ENCODE measurements at places on chromosomes 7 and 10. TPM values are rescaled to one million over a fixed set of nuclear protein-coding genes. Genes with fewer than 3 reads are reported as not detected.

Gene LIPJ
- under 0.01 TPM for total RNA-seq

Gene CCL26
- 0.36 TPM for total RNA-seq

Gene ERVW-1
- not detected for total RNA-seq

DNA sequence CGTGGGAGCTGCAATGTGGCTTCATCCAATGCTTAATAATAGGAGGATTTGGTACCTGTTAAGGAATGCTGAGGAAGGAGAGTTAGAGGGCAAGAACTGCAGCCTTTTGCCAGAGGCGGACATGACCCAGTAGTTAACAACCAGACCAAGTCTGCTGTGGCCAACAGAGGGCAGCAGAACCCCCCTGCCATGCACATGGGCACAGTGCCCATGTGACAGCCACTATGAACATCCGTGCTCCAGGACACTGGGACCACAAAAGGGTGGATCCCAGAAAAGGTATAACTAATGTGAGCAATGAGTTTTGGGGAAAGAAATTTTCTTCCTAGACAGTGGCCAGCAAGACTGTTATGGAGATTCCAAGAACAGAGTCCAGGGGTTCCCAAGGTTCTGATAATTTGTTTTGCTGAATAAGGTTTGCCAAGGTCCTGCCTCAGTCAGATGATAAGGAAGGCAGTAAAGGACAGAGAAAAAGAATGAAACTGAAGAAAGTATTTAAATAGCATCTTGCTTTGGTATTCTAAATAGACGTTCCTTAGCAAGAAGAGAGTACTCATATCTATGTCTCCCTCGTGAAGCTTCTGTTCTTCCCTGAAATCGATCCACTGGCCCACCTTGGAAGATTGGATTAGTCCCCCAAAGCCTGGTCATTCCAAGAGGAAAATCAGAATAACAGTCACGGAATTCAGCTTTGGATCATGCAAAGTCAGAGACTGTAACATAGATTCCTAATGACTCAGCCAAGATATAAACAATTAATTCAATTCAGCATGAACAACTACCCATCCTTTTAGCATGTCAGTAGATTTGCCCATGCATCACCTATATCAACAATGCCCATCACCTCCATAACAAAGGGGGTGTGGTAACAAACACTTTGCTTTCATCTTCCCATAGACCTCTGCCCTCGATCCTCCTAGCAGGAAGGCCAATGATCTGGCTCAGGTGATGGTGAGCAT lies 56.0 kb downstream of the LGI1 start:
- peak; percentile 59 for DNase-seq

Gene CYP26C1
- total RNA-seq = not detected

Gene NEURL1
- total RNA-seq = not detected

Gene CYP2C19
- total RNA-seq = 0.12 TPM

Gene WNT8B
- total RNA-seq = not detected

DNA sequence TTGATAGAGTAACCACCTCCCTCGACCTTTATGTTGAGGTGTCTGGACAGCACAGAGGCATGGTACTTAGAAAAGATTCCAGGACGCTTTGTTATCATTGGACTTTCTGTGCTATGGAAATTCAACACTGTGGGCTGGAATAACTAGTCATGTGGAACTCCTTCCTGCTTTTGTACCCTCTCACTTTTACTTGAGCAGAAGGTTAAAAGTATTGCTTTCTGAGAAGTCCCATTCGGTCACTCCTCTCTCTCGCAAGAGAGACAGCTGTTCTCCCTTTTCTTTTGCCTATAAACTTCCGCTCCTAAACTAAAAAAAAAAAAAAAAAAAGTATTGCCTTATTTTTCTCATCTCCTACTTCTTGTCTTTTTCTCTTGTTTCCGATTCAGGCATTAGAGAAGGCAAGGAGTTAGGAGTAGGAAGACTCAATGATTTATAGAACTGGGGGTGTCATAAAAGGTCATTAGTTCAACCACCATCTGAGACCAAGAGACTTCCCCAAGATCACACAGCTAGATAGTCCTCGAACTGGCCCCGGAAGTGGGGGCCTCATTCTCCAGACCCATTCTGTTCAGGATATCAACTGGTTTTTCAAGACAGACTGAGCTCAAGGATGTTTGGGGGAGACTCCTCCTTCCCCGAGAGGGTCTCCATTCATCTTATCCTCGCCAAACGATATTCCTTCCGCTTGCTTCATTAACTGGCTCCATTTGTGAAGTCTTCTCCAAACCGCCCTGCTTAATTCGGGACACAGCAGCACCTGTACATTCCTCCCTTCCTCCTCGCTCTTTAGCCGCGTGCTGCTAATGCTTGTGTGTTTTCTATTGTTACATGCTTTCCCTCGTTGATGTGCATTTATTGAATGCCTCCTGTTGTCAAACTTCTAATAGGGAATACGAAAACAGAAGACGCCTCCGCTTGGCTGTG lies 995 bp upstream of the INPP5F start:
- peak; percentile 20 for DNase-seq

DNA sequence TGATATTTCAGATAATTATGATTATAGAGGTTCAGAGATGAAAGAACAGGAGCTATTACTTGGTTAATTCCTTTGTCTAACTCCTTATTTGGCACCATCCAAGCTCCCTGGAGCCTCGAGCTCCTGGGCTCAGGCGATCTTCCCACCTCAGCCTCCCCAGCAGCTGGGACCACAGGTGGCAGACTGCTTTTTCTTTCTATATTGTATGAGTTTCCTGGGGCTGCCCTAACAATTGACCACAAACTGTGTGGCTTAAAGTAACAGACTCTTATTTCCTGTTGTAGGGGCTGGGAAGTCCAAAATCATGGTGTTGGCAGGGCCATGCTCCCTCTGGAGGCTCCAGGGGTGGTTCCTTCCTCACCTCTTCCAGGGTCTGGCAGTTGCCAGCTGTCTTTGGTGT lies 163.3 kb upstream of the ADCY1 start:
- DNase-seq = no peak

DNA sequence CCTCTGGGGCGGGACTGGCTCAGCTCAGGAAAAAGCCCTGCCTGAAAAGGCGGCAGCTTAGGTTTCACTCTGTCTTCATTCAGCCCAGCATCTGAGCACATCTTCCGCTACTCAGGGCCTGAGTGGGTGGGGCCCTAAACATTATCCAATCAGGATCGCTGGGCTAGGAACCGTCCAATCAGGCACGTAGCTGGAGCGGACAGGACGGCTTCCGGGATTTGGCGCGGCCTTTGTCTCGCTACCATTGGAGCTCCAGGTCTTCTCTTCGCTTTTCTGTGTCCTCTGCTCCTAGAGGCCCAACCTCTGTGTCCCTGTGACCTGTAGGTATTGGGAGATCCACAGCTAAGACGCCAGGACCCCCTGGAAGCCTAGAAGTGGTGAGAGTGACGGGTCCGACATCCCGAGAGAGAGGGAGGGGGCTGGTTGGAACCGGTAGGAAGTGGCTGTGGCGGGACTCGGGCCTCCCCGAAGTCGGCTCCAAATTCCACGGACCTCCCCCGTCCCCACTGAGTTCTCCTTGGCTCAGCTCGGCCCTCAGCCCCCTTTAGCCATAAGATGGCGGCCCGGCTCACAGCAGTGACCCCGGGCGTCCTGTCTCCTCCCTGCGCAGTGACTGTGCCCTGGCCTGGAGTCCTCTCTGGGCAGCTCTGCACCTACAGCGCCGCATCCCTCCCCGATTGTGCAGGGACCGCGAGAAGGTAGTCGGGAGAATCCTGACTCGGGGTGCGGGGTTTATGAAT lies 99.1 kb downstream of the ZNF680 start:
- peak; percentile 78 for DNase-seq

- DNase-seq = no peak
These were observed 15.6 kb downstream of the KLHL7 start for GRCh38 chr7:23121165-23121564.

Gene HYAL4
- total RNA-seq = not detected

Gene PLAC9
- total RNA-seq = 1.2 TPM

Gene LRRC4
- total RNA-seq = not detected

Gene NPC1L1
- not detected for total RNA-seq

Gene CALY
- not detected for total RNA-seq

Gene C7orf57
- 1.4 TPM for total RNA-seq

DNA sequence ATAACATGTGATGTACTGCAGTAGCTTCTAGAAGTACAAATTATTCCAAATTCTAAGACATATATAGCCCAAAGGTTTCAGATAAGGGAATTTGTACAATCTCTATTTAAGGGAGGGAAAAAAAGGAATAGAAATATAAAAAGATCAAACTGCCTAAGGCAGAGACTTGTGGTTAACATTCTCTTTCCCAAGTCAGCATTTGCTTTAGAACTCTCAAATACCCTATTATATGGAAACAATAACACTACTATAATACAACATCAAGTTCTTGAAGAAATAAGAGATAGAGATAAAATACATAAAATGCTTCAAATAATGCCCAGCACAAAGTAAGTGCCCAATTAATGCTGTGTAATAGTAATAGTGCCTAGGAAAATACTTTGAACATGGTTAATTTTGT lies 123.1 kb downstream of the CRPPA start:
- peak; percentile 25 for DNase-seq

GRCh38 chr7:3143869-3144775 lies 100.5 kb upstream of the CARD11 start:
- DNase-seq = no peak

GRCh38 chr10:124027031-124027611 lies 66.3 kb downstream of the CHST15 start:
- DNase-seq = no peak

Gene TMEM273
- total RNA-seq = not detected

Gene PDE1C
- 19.1 TPM for total RNA-seq

DNA sequence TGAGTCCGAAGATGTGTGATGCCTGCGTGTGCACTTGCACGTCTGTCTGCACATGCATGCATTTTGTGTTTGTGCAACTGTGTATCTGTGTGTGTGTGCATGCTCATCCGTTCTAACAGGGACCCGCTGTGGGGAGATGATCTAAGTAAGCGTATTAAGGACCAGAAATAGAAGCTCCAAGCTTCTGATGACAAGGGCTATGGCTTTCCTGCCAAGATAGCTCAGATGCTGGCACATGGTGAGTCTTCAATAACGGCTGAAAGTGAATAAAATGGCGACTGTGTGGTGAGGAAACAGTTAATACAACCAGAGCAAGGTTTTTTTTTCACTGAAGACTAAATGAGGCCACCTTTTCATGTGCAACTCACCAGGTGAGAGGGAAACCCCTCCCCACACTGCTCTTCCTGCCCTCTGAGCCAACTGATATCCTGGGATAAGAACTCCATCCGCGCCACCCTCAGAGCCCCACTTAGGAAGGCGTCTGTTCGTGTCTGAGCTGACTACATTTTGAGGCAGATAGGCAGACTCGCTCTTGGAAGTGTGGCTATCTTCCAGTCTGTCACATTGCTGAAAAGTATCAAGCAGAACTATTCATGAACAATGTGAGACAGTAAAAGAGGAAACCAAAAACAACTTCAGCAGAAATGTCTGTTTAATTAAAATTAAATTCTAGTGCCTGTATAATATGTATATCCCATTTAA lies 47.4 kb upstream of the TCERG1L start:
- no peak for DNase-seq

Gene GATAD1
- total RNA-seq = 15.9 TPM

GRCh38 chr7:98404840-98405239 lies 4.0 kb upstream of the BAIAP2L1 start:
- DNase-seq = no peak

Gene CNTNAP2
- not detected for total RNA-seq

Gene OR2A12
- total RNA-seq = not detected

Gene GAD2
- total RNA-seq = not detected

Data from RPMI7951 (cell line).